NCI-H2171 (cell line): ENCODE measurements at places on chromosomes 3 and 15.

GRCh38 chr3:195238586-195239118 is 32.3 kb downstream of the XXYLT1 start:
- DNase-seq: no peak

GRCh38 chr3:94776401-94776915 is 713.6 kb downstream of the NSUN3 start:
- DNase-seq: no peak

- DNase-seq: no peak
Observed at GRCh38 chr3:172591125-172591605, 67.9 kb upstream of the TNFSF10 start.

DNA sequence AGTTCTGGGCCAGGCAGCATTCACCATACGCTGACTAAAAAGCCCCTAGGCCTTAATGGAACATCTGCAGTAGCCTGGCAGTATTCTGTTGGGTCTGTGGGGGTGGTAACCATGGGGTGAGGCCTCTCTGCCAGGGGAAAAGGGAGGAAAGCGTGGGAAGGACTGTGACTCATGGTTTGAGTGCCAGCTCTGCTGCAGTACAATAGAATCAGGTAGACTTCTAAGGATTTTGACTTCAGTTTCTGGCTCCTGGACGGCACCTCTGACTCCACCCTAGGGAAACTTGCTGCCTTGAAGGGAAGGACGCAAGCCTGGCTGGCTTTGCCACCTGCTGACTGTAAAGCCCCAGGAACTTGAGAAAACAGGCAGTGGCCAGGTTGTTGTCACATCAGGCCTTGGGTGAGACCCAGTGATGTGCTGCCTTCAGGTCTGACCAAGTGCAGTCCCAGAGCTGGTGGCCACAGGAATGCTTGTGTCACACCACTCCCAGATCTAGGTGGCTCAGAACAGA is 148.6 kb downstream of the SUCNR1 start:
- no peak for DNase-seq

DNA sequence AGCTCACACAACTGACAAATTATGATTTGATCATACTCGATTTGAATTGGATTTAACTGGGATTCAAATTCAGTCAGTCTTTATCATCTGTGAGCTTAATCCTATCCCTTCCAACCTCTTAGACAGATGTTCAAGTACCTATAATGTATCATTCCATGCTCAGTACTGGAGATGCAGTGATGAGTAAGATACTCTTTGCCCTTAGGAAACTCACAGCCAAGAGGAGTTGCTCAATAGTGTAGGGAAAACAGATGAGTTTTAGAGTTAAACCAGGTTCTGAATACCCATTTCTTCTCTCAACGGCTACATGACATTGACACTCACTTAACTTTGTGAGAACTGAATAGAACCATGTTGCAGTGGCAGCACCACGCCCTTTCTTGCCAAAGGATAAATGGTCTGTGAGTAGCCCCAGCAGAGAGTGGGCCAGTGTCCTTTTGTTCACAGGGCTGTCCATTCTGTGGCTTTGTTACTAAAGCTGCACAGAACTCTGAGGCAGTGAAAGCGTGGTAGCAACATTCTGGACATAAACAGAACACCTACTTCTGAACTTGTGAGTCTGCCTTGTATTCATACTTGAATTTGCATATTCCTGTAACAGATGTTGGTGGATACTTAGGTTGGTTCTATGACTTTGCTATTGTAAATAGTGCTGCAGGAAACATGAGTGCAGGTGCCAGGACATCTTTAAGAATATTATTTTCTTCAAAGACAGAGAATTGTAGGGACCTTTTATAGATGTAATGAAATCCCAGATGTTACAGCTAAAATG is 91.6 kb downstream of the RASA2 start:
- no peak for DNase-seq

DNA sequence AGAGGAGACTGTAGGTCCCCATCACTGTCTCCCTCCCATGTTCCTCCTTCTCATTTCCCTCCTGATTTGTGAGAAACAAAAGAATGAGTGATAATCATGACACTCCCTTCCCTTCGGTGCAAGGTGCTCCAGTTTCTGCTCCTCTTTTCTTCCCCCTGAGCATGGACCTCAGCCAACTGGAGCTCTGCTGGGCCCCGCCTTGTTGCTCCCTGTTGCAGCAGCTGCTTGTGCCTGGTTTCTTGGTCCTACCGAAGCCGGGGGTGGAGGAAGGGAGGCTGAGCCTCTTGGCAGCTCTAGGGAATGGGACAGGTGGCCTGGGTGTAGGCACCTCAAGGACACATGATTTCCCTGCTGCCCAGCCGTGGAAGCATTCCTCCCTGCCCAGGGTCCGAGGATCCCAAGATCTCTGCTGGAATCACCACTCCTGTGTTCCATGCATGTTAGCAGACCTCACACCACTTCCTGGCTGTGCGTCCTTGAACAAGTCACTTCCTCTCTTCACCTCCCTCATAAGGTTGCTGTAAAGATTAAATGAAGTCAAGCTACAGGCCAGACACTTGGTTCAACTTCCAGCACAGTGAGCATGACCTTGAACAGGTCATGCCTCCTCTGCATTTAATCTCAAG is 131.6 kb upstream of the ABHD17C start:
- no peak for DNase-seq

GRCh38 chr3:123158330-123158729 is 43.4 kb upstream of the SEC22A start:
- no peak for DNase-seq

- no peak for DNase-seq
Observed at GRCh38 chr3:135017003-135017893, 222.2 kb downstream of the EPHB1 start.

DNA sequence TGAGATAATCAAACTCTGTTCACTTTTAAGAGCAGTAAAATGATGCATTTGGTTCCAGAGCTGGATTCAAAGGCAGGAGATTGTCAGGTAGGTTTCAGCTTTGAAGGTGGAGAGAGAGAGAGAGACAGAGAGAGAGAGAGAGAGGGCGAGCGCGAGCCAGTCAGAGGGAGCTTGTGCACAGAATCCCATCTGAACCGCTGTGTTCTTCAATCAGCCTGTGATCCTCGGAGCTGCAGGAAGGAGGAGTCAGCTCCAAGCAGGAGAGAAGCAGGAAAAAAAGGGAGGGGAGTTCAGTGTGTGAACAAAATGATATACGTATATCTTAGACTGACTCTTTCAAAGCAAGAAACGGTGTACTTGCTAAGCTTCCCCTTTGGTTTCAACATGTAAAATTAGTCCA is at the start of gene GPR149:
Gene GPR149, minus strand, starts transcription at position 177 of the 400 bp plus-strand sequence. CDS start 575 bp downstream, outside the sequence.
- DNase-seq: no peak

GRCh38 chr3:22960105-22960984 is 242.8 kb upstream of the UBE2E2 start:
- DNase-seq: peak; percentile 8

- DNase-seq: no peak
Observed at GRCh38 chr3:58421004-58421403, 12.6 kb downstream of the PDHB start.

DNA sequence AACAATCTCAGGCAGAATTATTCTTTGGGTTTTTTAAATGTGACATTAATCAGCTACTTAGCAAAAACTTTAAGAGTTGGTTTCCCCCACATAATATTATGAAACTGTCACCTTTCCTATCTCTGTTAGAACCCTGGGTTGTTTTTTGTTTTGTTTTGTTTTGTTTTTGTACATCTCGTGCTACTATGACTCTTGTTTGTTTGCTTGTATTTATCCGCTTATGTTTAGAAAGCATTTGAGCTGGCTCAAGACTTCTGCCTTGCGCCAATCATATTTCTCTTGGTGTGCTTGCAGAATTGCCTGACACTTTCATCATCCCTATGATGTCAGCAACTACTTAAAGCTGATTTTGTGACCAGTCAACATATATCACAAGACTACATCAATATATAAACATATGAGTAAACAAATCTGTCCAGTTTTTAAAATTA is 116.9 kb downstream of the DCLK3 start:
- no peak for DNase-seq

DNA sequence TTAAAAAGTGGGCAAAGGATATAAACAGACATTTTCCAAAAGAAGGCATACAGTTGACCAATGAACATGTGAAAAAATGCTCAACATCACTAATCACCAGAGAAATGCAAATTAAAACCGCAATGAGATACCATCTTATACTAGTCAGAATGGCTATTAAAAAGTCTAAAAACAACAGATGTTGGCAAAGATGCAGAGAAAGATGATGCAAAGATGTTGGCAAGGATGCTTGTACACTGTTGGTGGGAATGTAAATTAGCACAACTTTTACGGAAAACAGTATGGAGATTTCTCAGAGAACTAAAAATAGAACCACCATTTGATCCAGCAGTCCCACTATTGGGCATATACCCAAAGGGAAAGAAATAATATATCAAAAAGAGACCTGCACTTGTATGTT is 53.5 kb downstream of the TLNRD1 start:
- DNase-seq: no peak

DNA sequence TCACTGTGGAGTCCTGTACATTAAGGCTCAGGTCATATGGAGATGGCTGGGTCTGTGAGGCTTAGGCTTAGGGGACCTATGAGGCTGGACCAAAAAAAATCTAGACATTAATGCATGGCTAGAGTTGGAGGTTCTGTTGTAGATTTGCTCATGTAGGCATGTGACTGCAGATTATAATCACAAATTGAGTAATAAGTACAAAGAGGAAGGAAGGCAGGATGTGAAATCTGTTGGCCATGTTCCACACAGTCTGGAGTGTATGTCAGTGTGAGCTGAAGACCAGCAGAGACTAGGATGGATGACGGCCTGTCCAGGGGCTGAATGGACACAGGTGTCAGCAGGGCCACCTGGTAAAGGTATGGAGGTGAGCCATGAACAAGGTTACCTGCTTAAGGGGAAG is at the start of gene ST3GAL6:
Gene ST3GAL6, plus strand, starts transcription at position 265 of the 400 bp plus-strand sequence. CDS start 5,101 bp downstream, outside the sequence.
- DNase-seq: no peak

- DNase-seq: no peak
Observed at GRCh38 chr3:16520241-16520969, 6.9 kb upstream of the RFTN1 start.

DNA sequence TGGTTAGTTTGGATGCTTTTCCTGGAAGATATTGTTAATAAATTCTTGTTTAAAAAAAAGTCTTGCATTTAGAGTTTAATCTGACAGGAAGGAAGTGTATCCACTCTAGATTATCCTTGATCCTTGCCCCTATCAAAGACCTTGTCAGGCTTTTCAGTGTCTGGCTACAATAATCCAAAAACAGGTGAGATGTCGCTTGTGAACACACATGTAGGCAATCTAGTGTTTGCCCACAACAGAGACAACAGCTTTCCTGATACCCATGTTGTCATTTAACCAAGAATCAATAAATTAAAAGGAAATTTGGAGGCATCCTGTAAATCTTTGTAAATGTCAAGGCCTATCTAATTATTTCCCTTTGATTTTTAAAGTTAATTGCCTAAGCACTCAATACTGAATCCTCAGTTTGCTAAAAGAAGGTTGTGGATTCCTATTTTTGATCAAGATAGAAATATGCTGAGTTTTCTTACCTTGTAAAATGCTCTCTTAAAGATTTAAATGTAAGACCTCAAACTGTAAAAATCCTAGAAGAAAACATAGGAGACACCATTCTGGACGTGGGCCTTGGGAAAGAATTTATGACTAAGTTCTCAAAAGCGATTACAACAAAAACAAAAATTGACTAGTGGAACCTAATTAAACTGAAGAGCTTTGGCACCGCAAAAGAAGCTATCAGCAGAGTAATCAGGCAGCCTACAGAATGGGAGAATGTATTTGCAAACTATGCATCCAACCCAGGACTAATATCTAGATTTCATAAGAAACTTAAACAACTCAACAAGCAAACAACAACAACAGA is 207.7 kb downstream of the NAALADL2 start:
- no peak for DNase-seq

GRCh38 chr15:52653431-52653964 is 25.7 kb downstream of the ATOSA start:
- DNase-seq: no peak

DNA sequence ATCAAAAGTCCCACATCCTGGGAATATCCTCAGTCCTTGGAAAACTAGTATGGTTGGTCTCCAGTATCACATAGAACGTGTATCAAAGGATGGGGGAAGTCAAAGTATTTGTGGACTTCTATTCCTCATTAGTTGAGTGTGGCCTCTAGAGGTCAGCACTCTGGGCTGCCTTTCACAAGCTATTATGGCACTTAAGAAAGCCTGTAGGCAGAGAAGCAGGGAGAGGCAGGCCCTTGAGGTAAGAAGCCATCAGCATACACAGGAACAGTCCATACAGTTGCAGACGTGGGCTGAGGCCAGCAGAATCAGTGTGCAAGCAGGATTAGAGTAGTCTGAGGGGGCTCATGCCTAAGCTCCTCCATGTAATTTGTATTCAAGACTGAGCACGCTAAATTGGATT is 341.7 kb downstream of the CLSTN2 start:
- DNase-seq: no peak

- no peak for DNase-seq
Observed at GRCh38 chr15:77484994-77485393, 64.3 kb downstream of the HMG20A start.

GRCh38 chr3:29514170-29514569 is 233.3 kb downstream of the RBMS3 start:
- DNase-seq: no peak

DNA sequence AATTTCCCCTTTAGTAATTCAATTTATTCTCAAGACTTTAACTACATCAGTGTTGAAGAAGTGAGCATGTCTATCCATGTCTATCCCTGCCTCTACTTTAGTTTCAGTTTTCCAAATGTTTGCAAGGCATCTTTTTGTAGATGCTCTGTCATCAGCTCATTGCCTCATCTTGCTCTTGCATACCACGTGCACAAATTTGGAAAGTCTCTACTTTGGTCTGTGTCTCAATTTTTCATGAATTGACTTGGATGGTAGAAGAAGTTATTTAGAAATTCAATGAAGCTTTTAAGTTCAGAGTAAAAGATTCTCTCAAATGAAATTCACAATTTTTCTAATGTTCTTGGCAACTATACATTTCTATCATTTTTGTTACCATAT is 55.3 kb downstream of the CLDN1 start:
- DNase-seq: no peak

DNA sequence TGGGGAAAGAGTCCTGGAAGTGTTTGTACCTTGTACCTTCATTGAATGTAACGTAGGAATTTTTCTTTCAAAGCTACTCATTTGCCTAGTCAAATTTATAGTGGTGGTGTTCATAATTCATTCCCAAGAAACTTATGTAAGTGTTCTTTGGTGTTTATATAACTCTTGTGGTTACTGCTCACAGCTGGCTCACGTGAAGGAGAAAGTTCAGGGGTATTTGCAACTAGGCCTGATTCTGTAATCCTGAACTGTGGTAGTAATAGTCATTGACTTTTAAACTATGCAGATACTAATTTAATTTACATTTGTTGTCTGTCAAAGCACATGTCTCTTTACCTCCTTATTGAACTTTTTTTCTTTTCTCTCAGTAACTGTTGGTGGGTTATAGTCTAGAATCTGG is 50.5 kb upstream of the TEX264 start:
- DNase-seq: no peak
